ENCODE measurements at places on chromosomes 16 and 17.

DNA sequence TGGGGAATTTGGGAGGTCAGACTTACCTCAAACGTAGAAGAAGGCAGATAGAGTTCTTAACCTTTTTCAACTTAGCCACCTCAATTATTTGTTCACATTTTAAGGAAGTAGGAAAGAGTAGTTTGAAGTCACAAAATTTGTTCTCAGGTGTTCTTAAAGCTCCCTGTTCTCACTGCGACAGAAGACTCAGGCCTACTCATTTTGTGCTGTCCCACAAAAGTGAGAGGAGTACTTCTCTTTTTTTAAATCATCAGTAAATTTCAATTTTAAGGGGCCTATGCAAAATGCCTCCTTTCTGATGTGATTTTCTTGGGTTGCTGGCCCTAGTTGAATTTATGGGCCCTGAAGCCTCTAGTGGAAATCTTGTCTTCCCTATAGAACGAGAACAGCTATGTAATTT lies 133.4 kb downstream of the MAP2K6 start:
- no peak for DNase-seq

GRCh38 chr16:3858801-3859200 lies 21.7 kb downstream of the CREBBP start:
- no peak for DNase-seq

- DNase-seq: no peak
Observed at GRCh38 chr16:55779402-55780094, 53.3 kb downstream of the CES1 start.

- DNase-seq: no peak
Observed at GRCh38 chr17:81091774-81092517, 57.0 kb downstream of the BAIAP2 start.

DNA sequence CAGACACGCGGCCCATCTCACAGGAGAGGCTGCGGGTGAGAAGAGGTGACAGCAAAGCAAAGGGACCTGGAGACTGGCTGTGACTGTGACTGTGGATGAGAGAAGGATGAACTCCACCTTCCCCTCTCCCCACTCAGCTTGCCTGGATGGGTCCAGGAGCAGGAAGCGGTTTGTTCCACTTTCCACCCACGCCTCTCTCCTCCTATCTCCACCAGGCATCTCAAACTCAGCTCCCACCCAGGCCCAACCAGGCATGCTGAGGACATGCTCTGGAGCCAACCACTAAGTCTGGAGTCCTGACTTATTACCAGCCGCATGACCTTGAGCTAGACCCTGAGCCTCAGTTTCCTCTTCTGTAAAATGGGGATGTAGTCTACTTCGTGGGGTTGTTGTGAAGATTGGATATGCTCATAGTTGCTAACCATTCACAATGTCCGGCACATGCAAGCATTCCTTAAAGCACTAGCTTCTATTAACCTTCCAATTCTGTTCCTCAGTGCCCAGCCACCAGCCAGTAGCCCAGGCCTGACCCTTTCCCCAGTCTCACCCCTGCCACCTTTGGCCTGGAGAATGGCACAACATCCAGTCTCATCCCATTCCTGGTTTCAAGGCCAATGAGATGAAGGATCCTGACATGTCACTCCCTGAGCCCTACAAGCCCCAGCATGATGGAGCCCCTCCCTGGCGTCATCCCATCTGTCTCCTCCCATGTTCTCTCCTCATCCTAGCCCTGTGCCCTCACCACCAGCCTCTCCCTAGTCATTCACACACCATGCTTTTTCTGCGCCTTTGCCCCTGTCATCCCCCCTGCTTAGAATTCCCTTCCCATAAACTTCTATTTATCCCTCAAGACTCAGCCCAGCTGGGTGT lies 2.3 kb downstream of the GAS2L2 start:
- no peak for DNase-seq

DNA sequence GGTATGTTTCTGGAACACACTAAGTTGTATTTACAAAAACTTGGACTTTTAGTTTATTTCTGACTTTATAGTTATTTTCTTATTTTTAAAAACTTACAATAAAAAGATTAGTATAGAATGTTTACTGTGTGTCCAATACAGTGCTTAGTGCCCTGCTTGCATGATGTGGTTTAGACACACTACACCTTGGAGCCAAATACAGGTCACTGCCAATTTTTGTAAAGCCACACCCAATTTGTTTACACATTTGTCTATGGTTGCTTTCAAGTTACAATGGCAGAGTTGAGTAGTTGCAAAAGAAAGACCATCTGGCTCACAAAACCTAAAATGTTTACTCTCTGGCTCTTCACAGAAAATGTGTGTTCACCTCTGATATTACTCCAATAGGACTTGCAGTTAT lies 807.1 kb downstream of the KCNJ2 start:
- no peak for DNase-seq

- no peak for DNase-seq
Observed at GRCh38 chr17:61728297-61728836, 135.0 kb downstream of the BRIP1 start.

- peak; percentile 84 for DNase-seq
Observed at GRCh38 chr16:3188925-3189825, 1.2 kb downstream of the OR1F1 start.

DNA sequence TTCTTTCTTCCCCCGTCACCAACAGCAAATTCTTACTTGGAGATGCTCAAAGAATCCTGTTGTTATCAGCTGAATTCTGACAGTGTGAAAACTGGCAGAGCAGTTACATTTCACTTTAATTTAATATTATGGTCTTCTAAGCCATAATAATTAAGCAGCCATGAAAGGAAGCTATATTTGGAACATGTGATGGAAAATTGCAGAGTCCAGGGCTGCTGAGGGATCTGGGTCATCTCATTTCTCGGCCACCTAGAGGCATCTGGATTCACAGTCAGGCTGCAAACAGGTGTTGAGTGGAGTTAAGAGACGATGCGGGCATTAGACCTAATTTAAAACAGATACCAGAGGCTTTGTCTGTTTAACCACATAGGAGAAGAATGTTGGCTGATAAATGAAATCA lies 38.4 kb downstream of the CHD9NB start:
- DNase-seq: no peak

DNA sequence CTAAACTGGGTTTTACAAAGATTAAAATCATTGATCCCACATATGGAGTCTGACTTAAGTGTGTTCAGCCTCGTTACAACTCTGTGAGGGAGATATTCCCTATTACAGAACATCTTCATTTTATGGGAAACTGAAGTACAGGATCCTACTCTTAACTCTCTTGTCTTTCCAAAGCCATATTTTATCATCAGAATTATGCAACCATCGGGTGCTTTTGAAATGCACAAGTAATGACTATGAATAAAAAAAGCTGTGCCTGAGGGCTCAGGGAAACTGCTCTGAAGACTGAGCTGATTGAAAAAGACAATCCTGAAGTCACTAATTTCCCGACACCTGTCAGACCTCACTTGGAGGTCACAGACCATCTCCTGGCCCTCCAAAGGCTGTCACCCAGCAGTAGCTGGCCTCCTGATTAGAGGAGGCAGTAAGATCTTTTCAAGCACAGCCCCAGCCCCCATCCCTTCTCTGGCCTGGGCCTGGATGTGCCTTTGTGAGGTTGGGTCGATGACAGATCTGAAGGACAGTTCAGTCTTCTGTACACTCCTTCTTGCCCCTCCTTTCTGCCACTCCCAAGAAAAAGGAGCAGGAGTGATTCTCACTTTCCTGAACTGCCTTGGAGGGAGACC lies 5.6 kb downstream of the AKAP1 start:
- DNase-seq: no peak

GRCh38 chr17:78828470-78829185 lies 12.0 kb downstream of the USP36 start:
- no peak for DNase-seq

GRCh38 chr17:82962163-82962720 lies 117.2 kb upstream of the METRNL start:
- DNase-seq: no peak

- no peak for DNase-seq
Observed at GRCh38 chr17:68131456-68131855, 95.9 kb downstream of the KPNA2 start.

DNA sequence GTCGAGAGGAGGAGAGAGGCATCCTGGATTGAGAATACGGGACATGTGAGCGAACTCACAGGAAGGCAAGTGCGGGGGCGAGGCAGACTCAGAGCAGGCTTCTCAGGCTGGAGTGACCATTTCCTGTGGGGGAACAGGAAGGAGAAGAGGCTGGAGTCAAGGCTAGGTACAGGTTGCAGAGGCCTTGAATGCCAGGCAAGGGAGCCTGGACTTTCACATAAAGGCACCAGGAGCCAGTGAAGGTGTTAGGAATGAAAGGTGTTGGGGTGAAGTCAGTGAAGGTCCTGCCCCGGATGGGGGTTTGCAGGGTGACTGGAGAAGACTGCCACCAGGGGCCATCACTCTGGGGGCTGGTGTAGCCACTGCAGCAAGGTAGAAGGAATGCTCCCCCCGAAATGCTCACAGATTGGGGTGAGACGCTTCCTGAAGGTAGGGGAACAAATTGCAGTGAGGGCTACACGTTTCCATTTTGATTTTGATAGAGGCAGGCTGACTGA lies 5.3 kb upstream of the GPRC5C start:
- DNase-seq: no peak

GRCh38 chr16:27258241-27258734 lies 10.3 kb downstream of the NSMCE1 start:
- no peak for DNase-seq

- no peak for DNase-seq
Observed at GRCh38 chr16:4365014-4365406, 6.6 kb upstream of the VASN start.

DNA sequence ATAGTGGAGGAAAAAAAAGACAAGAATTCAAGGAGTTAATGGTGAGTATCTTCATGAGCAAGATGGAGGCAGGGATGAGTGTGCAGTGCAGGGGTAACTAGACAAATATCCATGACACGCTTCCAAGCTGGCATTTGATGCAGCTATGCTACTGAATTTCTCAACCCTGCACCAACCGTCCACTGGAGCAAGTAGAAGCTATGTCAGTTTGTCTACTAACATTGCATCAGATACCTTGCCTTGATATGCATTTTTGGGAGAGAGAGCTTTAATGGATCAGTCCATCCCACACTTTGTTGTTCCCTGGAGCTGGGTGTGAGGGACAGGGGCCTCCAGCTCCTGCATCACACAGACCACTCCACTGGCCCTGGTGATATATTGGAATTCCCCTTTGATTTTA lies 16.4 kb downstream of the CCL11 start:
- DNase-seq: no peak

DNA sequence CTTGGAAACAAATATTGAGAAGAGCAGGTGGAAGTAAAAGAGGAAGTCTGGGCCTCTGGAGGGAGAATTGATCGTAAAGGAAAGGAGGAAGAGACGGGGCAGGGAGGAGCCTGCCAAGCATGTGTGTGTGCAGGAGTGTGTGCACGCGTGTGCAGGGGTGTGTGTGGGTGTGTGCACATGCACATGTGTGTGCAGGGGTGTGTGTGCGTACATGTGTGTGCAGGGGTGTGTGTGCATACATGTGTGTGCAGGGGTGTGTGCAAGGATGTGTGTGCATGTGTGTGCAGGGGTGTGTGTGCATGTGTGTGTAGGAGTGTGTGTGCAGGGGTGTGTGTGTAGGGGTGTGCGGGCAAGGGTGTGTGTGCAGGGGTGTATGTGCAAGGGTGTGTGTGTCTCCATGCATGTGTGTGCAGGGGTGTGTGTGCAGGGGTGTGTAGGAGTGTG lies 10.0 kb downstream of the CEP295NL start:
- no peak for DNase-seq

- DNase-seq: no peak
Observed at GRCh38 chr17:49910858-49911204, 58.2 kb upstream of the DLX4 start.

DNA sequence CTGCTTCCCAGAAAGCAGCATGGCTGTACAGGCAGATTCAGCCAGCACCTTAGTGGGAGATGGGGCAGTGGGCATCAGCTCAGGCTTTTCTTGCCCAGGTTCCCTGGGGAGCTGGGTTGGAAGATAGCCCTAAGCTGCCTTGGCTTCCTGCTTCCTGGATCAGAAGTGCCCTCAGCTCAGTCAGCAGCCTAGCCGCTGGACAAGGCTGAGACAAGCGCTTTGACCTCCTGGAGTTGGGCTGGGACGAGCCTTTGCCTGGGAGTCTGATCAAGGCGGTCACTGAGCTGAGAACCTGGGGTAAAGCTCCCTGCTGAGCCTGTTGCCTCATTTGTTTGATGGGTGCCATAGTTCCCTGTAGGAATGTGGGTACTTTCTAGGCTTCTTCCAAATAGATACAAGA lies 190.0 kb downstream of the RAB11FIP4 start:
- DNase-seq: no peak
